Fibroblast of skin of back (primary cell): ENCODE measurements at places on chromosomes 7 and 10.
A peak's percentile ranks its signal among the peaks of the same experiment; 100 is the strongest.

GRCh38 chr7:100087055-100087750 lies 1.6 kb upstream of the COPS6 start:
- DNase-seq = peak; percentile 98

GRCh38 chr7:85593355-85593754 lies 406.5 kb upstream of the SEMA3D start:
- no peak for DNase-seq

- DNase-seq = peak; percentile 58
Measured at GRCh38 chr10:22086730-22087401, 83.3 kb upstream of the DNAJC1 start.

DNA sequence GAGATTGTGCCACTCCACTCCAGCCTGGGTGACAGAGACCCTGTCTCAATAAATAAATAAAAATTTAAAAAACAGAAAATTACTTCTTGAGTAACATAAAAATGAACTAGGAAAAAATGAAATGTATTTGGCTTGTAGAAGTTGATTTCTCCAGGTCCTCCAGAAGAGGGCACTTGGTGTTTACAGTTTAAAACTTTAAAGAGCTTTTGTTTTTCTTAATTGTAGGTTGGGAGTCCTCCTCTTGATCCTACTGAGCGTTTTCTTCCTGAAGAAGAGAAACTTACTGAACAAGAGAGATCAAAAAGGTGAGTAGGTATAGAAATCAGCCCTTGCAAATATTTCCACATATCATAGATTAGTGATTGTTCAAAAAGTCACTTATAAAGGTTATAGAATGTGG lies 16.2 kb downstream of the KIFBP start:
- peak; percentile 36 for DNase-seq

DNA sequence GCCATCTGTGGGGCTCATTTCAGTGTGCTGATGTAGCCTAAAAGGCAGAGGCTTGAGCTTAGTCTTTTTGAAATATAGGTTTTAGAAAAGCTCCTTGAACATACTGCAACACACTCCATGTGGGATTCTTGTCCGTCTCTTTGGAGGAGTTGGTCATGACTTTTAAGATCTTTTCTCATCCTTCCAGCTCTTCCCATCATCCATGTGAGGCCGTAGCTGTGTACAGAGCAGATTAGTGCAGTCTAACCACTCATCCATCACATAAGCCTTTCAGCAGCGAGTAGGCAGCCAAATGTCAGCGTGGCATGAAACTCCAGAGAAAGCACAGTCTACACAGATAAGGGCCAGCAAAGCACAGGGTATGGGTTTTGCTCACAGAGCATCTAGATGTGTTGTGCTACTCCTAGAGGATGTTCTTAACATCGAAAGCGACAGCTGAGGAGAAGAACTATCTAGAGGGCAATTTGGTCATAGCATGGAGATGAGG lies 28.1 kb upstream of the NPVF start:
- no peak for DNase-seq

DNA sequence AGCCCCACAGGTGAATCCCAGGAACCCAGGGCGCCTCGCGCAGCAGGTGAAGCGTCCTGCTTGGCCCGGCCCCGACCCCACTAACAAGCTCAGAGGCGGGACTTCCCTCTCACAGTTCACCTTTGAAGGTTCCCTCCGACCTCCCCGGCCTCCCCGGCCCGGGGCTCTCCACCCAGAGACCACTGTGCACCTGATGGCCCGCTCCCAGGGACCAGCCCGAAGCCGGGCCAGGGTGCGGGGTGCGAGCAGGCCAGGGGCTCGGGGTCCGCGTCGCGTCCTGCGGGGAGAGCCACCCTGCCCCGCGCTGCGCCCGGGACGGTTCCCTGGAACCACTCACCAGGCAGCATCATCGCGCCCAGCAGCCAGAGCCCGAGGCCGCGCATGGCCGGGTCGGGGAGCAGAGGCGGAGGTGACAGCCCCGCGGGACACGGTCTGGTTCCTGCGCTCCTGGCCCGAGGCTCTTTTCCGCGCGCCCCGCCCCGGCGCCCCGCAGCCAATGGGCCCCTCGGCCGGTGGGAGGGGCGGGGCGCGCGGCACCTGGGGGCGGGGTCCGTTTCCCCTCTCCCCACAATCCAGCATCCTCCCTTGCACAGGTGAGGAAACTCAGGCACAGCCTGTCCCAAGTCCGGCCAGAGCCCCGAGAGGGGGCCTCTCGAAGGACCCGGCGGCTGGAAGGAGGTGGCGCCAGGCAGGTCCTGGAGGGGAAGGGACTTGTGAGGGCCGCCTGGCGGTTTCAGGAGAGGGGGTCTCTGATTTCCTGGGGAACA lies at the start of gene ADAM8:
Gene ADAM8, minus strand, starts transcription at position 434 of the 767 bp plus-strand sequence. Its CDS starts 51 bp downstream, at position 383.
- DNase-seq = no peak

DNA sequence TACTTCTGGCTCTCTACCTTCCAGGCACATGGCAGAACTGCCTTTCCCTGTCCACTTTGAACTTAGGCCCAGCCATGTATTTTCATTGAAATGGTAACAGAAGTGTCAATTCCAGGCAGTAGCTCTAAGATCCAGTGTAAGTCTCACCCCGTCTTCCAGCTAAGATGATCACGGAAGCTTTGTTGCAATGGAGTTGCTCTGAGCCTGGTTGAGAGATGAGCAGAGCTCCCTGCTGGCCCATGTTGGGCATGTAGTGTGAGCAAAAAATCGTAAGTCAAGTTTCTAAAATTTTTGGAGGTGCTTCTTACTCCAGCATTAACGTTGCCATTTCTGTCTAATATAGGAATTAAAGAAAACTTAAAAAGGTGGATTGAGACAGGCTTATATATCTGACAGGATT lies 274.4 kb downstream of the IPMK start:
- no peak for DNase-seq

DNA sequence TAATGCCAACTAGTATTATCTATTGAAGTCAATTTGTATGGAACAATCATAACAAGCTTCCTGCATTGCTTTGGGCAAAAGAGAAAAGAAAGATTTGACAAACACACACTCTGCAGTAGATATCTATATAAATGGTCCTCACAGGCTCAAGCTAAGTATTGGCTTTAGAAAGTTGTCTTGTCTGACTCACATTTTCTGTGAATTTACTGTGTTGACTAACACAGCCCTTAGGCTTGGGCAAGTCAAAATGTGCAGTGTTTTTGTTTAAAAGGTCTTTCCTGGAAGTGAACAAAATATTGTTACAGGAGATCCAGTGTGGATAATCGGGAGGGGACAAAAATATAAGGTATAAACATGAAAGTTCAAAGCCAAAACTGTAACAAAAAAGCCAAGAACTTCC lies 194.4 kb downstream of the RELN start:
- no peak for DNase-seq

DNA sequence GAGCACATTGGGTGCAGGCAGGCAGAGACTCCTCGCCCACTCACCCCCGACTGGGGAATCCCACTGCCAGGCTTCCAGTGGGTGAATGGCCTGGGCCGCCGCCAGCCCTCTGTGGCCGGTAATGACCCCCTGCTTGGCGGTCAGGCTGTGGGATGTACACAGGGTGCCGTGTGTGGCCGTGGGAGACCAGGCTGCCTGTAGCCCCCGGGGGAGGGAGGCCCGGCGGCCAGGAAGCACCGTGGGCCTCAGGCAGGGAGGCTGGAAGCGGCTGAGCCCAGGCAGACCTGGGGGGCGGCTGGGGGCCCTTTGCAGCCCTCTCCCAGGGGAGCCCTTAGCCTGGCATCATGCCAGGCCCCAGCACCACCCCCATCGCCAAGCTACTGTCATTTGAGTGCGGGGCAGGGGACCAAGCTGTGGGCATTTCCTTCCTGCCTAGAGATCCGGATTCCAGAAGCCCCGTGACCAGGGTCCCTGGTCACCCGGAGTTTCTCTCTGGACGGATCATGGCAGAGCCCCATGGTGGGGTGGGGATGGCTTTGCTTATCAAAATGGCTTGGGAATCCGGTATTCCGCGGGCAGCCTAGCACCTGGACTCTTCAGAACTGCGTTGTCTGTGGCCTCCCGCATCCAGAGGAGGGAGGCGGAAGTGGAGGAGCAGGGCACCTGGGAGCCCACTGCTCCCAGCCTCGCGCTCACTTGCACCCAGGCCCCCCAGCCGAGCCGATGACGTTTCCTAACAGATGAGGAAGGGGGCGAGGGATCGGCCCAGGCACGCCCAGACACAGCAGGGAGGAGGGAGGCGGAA lies 1.1 kb downstream of the TTYH3 start:
- DNase-seq = peak; percentile 41

GRCh38 chr7:70271617-70272081 lies 673.4 kb downstream of the AUTS2 start:
- DNase-seq = no peak

- no peak for DNase-seq
Measured at GRCh38 chr7:127034186-127034806, 218.4 kb downstream of the GRM8 start.

DNA sequence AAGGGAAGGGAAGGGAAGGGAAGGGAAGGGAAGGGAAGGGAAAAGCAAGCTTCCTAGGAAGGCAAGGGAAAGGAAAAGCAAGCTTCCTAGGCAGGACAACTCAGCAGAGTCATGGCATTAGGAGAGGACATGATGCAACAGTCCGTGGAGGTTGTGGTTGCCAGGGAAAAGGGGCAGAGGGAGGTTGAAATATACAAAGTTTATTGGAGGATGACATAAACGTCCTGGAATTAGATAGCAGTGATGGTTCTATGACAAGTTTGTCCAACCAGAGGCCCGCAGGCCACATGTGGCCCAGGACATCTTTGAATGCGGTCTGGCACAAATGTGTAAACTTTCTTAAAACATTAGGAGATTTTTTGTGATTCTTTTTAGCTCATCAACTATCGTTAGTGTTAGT lies 59.8 kb upstream of the OPN4 start:
- peak; percentile 78 for DNase-seq

DNA sequence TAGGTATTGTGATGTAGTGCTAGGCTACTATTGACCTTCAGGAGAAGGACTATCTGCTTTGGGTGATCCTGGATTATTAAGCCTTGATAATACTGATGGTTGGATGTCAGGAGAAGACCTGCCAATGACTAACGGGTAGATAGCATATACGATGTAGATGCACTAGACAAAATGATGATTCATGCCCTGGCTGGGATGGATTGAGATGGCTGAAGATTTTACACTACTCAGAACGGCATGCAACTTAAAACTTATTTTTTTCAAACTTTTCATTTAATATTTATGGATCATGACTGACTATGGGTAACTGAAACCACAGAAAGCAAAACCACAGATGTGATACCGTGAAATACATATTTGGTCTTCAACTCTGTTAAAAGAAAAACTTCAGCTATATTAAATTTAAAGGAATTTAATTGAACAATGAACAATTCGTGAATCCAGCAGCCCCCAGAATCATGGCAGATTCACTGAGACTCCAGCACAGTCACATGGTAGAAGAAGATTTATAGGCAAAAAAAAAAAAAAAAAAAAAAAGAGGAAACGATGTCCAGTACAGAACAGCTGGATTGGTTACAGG lies 124.6 kb upstream of the CDK13 start:
- peak; percentile 49 for DNase-seq

DNA sequence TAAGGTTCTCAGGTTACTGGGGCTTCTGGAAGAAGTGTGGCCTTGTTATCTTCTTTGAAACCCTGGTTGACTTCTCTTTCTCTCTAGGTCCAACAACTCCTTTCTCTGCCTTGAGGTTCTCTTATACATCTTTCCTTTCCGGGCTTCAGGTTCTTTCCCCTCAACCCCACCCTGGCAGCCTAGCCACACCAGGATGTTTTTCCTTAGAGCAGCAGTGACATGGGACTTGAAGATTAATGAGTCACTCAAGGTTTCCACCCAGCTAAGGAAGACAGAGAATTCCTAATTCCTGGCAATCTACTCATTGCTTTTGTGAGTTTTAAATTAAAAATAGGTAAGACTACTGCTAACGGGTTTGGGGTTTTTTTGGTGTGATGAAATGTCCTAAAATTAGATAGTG lies 121.8 kb upstream of the HPS1 start:
- peak; percentile 19 for DNase-seq

- DNase-seq = no peak
Measured at GRCh38 chr10:58887474-58887873, 289.0 kb upstream of the PHYHIPL start.

DNA sequence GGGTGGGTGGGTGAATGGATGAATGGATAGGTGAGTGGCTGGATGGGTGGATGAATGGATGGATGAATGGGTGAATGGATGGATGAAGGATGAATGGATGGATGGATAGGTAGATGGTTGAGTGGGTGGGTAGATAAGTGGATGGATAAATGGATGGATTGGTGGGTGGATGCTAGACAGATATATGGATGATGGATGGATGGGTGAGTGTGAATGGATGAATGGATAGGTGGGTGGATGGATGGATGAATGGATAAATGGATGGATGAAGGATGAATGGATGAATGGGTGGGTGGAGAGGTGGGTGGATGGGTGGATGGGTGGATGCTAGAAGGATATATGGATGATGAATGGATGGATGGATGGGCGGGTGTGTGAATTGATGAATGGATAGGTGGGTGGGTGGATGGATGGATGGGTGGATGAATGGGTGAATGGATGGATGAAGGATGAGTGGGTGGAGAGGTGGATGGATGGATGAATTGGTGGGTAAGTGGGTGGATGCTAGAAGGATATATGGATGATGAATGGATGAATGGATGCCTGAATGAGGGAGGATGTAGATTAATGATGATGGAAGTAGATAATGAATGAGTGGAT lies 20.4 kb downstream of the ELFN1 start:
- DNase-seq = no peak

- DNase-seq = no peak
Measured at GRCh38 chr7:52825611-52826010, 209.8 kb upstream of the POM121L12 start.

- no peak for DNase-seq
Measured at GRCh38 chr7:29620556-29620930, 56.9 kb downstream of the PRR15 start.

GRCh38 chr7:7861211-7861633 lies 107.4 kb upstream of the GLCCI1 start:
- DNase-seq = peak; percentile 1

DNA sequence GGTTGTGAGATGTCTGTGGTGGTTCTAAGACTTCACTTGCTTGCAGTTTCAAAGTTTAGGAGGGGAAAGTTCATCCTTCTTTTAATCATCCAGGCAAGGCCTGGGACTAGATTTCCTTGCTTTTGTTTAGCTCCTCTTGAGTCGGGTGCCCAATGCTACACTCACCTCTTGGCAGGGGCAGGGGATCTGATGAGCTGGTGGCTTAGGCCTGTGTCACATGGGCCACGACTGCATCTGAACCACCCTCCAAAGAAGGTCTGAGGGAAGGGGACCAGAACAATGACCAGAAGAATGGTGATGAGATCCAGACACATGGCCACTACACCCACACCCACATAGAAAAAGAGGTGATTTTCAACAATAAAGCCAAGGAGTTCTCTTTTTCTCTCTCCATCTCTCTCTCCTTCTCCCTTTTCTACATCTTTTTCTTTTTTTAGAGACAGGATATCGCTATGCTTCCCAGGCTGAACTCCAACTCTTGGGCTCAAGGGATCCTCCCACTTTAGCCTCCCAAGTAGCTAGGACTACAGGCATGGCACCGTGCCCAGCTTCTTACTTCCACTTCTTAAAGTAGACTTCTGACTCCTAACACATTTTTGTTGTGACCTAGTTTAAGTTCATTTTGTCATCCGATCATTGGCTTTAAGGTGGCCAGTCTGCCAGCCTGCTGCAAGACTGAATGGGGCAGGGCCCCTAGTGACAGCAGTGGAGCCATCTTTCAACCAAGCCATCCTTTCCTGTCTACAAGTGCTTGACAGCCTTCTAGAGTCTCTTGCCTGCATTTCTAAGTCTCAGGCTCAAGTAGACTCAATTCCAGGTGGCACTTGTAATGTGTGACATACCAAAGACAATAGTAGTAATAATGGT lies 350.9 kb downstream of the RNLS start:
- peak; percentile 67 for DNase-seq

- DNase-seq = peak; percentile 76
Measured at GRCh38 chr7:2069472-2069860, 163.3 kb downstream of the MAD1L1 start.
